Mesothelial cell of epicardium (in vitro differentiated cells): ENCODE measurements at places on chromosomes 1 and 21. TPM values are rescaled to one million over a fixed set of nuclear protein-coding genes. Genes with fewer than 3 reads are reported as not detected.

GRCh38 chr21:35375115-35375514 lies 326.0 kb upstream of the RUNX1 start:
- H3K27me3 ChIP-seq: no peaks in the 10 kb centered on the region
- no peak for DNase-seq
- H3K36me3 ChIP-seq: no peaks in the 10 kb centered on the region
- peaks cover 4% of the 10 kb centered on the region for H3K4me1 ChIP-seq

GRCh38 chr1:154306151-154306550 lies 14.7 kb upstream of the AQP10 start:
- no peaks in the 10 kb centered on the region for H3K36me3 ChIP-seq
- H3K4me1 ChIP-seq: no peaks in the 10 kb centered on the region
- peaks cover 17% of the 10 kb centered on the region for H3K27me3 ChIP-seq
- no peak overlapping the region for H3K4me3 ChIP-seq
- no peak for DNase-seq
- H3K27ac ChIP-seq: no peak overlapping the region

DNA sequence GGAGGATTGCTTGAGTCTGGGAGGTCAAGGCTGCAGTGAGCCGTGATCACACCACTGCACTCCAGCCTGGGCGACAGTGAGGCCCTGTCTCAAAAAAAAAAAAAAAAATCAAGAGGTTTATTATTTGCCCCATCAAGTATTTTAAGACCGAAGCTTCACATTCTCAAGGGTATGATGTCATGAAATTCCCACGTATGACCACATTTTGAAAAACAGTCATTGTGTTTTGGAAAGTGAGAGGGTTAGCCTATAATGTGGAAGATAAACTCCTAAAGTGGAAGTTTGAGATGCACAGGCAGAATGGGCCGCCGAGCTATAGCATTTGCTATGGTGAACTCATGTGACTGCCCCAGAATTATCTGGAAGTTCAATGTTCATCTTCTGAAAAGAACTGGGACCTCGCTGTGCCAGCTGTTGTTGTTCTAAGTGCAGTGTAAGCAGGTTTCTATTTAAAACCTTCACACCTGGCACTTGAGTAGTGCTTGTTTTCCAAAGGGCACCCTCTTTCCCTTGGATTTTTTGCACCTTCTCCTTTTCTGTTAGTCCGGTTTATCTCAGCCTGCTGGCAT lies 96.9 kb upstream of the SLC25A33 start:
- peak overlapping the region; percentile 100 for H3K27ac ChIP-seq
- H3K4me1 ChIP-seq: peaks cover 45% of the 10 kb centered on the region
- no peak for DNase-seq
- no peaks in the 10 kb centered on the region for H3K27me3 ChIP-seq

GRCh38 chr1:6086358-6086757 lies 40.7 kb downstream of the KCNAB2 start:
- no peaks in the 10 kb centered on the region for H3K4me1 ChIP-seq
- H3K27ac ChIP-seq: no peak overlapping the region
- H3K27me3 ChIP-seq: peaks cover 7% of the 10 kb centered on the region
- no peaks in the 10 kb centered on the region for H3K36me3 ChIP-seq
- no peak for DNase-seq

DNA sequence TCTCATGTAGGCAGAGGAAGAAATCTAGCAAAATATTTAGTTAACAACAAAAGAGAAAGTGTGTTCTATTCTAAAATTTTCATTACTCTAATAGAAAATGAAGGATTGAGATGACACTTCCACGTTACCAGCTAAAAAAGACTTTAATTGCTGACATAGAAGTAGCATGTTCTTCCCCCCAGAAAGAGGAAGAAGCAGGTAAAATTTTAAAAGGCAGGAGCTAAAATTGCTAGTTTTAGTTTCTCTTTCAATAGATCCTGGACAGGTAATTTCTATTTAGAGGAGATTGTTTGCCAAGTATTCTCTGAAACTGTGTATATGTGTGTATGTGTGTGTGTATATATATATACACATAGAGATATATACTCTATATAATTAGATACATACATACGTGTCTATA lies 248.1 kb upstream of the FMN2 start:
- no peaks in the 10 kb centered on the region for H3K27me3 ChIP-seq
- H3K27ac ChIP-seq: no peak overlapping the region
- no peaks in the 10 kb centered on the region for H3K36me3 ChIP-seq
- H3K4me1 ChIP-seq: no peaks in the 10 kb centered on the region

DNA sequence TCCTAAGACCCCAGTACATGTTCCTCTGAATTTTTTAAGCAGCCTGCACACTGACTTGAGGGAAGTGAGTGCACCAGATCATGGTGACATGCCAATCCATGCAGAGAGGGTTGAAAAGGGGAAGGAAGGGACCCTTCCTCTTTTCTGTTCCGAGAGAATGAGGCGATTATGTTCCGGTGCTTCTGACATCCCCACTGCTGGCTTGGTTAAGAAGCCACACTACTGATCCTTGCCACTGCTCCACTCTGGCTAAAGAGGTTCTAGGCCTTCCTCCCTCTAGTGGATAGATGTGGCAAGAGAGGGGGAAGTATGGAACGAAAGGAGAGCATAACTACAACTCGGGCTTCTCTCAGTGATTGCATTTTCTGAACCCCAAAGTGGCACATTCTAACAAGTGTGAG lies 1.8 kb upstream of the CYB5R1 start:
- no peaks in the 10 kb centered on the region for H3K36me3 ChIP-seq
- H3K4me3 ChIP-seq: peak overlapping the region; percentile 46
- peaks cover 27% of the 10 kb centered on the region for H3K27me3 ChIP-seq
- DNase-seq: no peak
- peak overlapping the region; percentile 21 for H3K27ac ChIP-seq

Gene SETD4
- total RNA-seq: 28.5 to 29.7 TPM (median 28.9 TPM) in 3 replicates
